Stimulated activated CD8-positive, alpha-beta memory T cell treated with anti-CD3 and anti-CD28 coated beads, Interleukin-15, amount 100 ng/mL, for 4 hours (primary cell): ENCODE measurements at places on chromosomes 4 and X.

DNA sequence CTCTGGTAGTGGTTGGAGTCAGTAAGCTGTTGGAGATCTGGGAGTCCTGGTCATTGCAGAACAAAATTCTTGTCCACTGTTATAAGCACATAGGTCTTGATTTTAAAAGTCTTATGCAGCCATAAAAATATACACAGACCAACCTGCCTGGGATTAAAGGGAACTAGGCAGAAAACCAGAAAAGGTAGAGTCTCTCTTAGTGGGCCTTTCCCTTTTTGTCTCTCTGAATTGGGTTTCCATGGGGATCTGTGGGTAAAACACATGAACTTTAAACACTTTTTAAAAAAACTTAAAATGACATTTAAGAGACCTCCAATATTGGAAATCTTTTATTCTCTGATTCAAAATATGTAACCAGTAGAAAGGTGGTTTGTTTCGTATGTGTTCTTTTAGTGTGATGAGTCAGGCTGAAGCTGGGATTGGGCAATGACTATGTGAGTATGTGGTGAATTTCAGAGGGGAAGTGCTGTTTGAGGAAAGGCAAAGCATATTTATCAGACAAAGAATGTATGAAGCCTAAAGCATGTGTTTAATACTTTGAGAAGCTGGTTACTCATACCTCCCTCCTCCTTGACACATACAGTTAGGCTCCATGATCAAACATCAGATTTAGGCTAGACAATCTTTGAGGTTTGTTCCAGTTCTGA, 29.6 kb downstream of the SLC16A2 start:
- no peak for DNase-seq

- DNase-seq = no peak
Measured at GRCh38 chrX:44224760-44225159, 118.7 kb downstream of the EFHC2 start.

DNA sequence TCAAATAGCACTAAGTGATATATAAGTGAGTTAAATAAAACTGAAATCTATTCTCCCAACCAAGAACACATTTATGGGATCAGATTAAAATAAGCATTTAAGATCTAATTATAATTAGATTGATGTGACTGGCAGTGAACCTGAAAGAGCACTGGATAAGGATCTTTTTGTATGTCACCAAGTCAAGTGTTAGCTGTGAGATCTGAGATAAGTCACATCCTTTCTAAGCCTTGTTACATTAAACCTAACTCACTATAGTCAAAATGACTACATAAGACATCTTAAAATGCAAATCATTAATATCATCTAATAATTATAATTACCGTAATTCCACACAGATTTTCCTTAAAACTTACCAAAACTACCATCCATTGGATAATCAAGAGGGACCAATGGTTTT, 1.6 kb downstream of the CCNA2 start:
- no peak for DNase-seq

- no peak for DNase-seq
Measured at GRCh38 chrX:37818031-37818430, 29.3 kb downstream of the DYNLT3 start.

GRCh38 chrX:134377537-134377936, 82.4 kb upstream of the HPRT1 start:
- no peak for DNase-seq

DNA sequence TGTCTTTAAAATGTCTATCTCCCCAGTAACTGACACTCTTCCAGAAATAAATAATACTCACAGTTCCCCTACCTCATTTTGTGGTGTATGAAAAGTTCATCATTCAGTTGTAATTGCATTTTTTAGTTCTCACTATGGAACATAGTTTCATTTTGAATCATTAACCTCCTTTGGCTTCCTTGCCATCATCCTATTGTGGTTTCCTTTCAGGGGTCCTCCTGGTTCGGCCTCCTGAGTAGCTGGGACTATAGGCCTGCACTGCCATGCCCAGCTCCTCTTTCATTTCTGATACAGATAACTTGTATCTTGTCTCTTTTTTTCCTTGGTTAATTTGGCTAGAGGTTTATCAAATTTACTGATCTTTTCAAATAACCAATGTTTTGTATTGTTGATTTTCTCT, 23.1 kb upstream of the BLTP1 start:
- no peak for DNase-seq

DNA sequence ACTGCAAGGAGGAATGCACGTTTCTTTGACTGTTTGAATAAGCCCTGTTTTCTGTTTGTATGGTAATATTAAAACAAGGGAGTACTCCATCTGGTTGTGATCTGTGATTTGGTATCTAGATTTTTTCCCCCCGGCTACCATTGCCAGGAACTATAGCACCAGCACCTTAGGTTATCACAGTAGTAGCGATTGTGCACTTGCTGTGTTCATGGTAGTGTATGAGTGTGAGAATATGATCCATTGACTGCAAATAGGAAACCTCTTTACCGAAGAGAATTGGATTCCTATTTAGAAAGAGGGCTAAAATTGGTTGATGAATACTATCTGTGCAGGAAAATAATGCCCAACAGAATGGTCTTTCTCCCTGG, 69.9 kb downstream of the LARP7 start:
- DNase-seq = no peak

DNA sequence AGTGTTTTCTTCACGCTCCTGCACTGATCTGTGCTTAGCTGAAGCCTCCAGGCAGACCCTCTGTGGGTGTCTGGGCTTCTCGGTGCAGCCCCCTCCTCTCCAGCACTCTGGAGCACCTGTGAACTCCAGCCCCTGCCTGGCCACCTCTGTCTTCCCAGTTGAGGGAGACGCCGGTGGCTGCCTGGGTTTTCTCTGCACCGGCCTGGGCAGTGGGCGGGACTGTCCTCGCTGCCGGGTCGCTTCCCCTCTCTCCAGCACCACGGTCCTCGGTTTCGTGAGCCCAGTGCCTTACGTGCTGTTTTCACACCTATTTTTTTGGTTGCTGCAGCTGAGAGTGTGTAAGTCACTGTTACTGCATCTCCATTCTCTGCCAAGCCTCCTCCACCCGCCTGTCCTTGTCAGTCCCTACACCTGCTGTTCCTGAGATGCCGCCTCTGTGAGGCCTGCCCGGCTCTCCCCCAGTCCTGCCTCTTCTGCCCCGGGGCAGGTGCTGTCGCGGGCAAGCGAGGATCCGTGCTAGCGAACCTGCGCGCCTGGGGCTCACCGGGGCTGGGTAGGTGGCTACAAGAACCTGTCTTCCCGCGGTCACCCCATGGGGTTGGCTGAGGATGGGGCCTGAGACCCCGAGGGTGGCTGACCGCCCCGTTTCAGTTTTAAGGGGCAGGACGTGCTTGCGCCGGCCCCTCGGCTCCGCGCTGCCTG, 2.4 kb upstream of the FGFRL1 start:
- DNase-seq = no peak

DNA sequence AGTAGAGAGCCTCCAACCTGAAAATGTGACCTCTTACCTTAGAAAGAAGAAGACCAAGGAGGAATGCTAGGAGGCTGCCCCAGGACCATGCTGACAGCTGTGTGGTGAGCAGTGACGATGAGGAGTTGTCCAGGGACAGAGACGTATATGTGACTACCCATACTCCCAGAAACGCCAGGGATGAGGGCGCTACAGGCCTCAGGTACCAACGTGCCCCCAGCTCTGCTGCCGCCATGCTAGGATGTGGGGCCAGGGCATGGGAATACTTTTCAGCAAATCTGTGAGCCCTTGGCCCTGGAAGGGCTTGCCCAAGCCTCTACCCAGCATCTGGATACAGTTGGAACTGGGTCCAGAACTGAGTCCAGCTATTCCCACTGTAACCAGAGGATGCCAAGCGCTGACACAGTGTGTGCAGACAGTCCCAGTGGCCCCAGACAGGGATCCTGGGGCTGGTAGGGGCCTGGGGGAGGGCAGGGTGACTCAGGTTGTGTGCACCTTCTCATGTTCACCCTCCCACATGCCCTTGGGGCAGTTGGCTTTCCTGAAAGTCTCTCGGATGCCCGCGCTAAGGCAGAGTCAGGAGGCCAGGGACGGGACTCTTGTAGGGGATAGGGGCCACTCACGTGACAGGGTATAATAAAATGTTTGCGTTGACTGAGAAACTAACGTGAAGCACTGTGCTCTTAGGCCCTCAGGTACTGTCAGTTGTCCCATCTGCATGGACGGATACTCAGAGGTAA, 23.9 kb upstream of the FAM193A start:
- no peak for DNase-seq

DNA sequence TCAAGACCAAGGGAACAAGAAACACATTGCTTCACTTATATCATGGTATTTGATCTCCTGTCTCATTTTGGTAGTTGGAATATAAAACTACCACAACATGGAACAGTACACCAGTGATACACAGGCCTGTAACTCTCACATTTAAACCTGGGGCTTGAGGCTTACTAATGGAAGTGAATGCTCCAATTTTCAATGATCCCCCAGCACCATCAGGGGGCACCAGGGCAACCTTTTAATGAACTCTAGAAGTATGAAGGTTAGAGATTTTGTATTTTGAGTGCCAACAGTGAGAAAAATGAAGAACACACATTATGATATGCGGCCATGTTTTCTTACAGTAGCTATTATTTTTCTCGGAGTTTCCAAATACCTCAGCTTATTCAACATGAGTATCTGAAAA, 50.7 kb downstream of the C4orf33 start:
- DNase-seq = no peak

DNA sequence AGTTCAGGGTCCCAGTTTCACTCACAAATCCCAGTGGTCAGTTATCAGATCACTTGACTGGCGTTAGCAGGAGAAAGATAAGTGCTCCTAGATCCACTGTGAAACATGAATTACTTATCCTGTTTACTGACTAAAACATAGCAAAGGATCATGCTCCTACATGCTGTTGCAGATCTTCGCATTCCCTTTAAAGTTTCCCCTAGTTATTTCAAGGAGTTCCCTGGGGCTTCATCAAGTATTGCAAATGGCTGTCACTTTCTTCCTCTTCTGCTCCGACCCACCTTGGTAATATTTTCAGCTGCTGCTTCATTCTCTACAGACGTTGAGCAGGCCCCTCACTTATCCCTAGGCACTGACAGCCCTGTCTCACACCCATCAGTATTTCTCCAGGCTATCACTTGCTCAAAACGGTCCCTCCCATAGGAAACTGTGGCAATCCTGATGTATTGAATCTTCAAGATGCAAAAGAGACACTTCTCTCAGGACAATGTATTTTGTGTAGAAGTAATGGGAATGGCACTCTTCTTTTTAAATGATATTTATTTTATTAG, 466.0 kb downstream of the INPP4B start:
- DNase-seq = no peak

- DNase-seq = no peak
Measured at GRCh38 chr4:99986792-99987191, 36.7 kb upstream of the H2AZ1 start.

- DNase-seq = no peak
Measured at GRCh38 chr4:174946246-174946645, 28.1 kb downstream of the ADAM29 start.

DNA sequence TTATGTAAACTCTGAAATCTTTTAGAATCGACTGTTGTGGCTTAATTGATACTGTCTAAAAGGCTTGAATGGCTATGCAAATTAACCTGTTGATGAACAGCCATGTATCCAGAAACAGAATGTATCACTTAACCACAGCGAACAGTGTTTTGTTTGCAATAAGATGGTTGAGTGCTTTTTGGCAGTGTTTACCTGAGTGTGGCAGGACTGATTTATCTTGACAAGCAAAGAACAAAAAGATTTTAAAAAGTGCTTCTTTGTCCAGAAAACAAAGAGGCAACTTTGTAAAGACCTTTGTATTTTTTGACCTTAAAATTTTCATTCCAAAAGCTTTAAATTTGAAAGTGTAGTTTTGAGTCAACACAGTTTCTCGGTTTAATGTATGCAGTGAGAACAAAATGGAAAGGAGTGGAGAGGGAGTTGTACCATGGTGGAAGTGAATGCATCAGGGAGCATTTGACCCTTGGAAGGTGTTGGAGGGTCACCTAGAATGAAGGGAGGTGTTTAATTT, 18.0 kb downstream of the ARHGAP10 start:
- no peak for DNase-seq

GRCh38 chrX:96540111-96540631, 144.5 kb upstream of the DIAPH2 start:
- DNase-seq = no peak

DNA sequence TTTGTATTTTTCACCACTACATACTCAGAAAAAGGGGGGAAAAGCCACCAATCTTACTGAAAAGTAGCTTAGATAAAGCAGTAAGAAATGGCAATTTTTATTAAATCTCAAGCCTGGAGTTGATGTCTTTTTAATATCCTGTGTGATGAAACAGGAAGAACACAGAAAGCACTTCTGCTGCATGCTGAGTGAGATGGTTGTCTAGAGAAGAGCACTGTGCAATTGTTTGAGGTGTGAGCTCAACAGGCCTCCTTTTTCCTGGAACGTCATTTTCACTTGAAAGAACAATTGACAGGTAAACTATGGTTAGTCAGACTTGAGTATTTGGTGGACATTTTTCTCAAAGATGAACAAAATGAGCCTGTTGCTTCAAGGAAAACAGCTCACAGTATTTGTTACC, 73.9 kb downstream of the RTL5 start:
- DNase-seq = no peak

- DNase-seq = no peak
Measured at GRCh38 chrX:148813967-148814366, 313.6 kb downstream of the AFF2 start.

DNA sequence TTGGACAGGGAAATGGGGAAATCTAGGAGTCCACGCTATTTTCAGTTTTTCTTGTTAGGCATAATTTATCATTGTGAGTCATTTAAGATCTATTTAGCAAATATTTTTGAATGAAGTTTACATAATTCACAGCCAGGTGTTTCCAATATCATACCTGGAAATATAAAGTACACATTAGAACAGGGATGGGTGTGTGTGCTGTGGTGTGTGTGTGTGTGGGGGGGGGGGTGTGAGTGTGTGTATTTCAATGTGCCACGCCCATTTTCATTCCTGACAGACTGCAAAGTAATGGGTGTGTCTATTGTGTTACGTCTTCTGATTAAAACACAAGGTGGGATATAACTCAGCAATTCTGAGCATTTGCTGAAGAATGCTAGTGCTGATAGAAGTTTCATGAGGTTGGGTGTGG, 33.2 kb downstream of the ARHGAP10 start:
- DNase-seq = no peak

GRCh38 chrX:10884246-10884645, 226.9 kb upstream of the HCCS start:
- DNase-seq = no peak

- DNase-seq = no peak
Measured at GRCh38 chrX:38271154-38271716, 50.6 kb upstream of the SRPX start.

- no peak for DNase-seq
Measured at GRCh38 chrX:48913605-48914366, 2.3 kb upstream of the SLC35A2 start.

GRCh38 chrX:38175139-38175538, 45.5 kb downstream of the SRPX start:
- no peak for DNase-seq

GRCh38 chr4:123421937-123422781, 25.6 kb downstream of the SPRY1 start:
- no peak for DNase-seq

- DNase-seq = no peak
Measured at GRCh38 chr4:16860516-16860915, 37.9 kb downstream of the LDB2 start.
